Ureter (tissue), 1 donor: ENCODE measurements at places on chromosomes 12 and 14.
A peak's percentile ranks its signal among the peaks of the same experiment; 100 is the strongest.

- no peak for DNase-seq
Measured at GRCh38 chr12:54959291-54960018, 25.1 kb downstream of the TESPA1 start.

GRCh38 chr12:71218616-71219015 lies 60.8 kb upstream of the TSPAN8 start:
- no peak for DNase-seq

DNA sequence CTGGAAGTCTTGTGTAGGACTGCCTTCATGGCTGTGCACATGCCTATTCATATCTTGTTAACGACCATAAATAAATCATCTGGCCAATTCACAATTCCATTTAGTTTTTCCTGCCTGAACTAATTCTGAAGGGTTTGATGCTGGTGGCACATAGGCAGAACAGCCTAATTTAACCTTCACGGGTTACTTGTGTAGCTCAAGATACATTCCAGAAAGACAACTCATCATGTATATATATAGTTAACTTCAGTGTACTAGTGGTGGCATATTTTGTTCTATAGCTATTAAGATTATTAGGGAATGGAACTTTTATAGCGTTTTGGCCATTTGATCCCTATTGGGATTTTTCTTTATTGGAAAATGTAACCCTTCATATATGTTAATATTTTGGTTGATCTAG lies 31.4 kb downstream of the CFAP54 start:
- no peak for DNase-seq

GRCh38 chr12:24954261-24954660 lies 5.4 kb upstream of the BCAT1 start:
- DNase-seq = no peak

DNA sequence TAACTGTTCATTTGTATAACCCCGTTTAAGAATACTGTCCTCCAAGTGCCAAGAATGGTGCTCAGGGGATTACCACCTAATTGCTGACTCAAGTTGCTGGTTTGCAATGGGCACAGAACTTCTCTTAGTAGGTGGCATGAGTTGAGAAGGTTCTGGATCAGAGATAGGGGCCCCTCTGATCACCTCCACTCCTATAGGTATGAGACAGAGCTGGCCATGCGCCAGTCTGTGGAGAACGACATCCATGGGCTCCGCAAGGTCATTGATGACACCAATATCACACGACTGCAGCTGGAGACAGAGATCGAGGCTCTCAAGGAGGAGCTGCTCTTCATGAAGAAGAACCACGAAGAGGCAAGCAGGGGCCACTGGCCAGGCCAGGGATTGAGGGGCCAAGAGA lies 1.6 kb downstream of the KRT18 start:
- no peak for DNase-seq

DNA sequence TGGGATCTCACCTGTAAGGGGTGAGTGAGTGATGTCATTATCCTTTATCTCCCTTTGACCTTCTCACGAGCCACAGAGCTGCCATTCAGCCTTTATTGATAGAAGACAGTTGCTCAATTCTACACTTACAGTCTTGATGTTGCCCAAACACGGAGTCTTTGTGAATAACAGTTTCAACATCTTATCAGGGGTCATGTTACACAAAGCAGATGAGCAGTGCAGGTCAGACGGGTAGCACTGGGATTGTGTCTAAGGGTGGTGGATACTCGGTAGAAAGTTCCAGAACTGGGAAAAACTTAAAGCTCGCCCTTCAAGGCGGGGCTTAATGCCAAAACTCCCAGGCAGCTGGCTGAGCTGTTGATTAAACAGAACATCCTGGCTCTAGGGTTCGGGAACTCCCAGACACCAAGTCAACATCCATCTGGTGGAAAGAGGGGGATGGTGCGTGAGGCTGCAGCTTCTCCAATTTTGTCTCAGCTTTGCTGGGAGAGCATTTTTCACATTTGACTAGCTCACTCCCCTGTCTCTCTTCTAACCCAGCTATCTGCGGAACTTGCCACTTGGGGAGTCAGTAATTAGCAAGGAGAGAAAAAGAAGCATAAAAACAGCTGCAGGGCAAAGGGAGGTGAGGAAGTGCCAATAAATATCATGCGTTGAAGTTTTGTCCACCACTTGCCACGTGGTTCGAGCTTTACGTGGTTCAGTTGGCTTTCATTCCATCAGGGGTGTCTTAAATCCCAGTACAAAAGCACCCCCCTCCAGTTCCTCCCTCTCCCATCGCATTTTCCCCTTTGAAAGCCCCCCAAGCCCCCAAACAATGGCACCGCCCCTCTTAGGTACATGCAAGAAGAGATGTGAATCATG lies 31.0 kb downstream of the FOXN4 start:
- DNase-seq = no peak

GRCh38 chr14:100570726-100571454 lies 16.3 kb downstream of the BEGAIN start:
- no peak for DNase-seq

DNA sequence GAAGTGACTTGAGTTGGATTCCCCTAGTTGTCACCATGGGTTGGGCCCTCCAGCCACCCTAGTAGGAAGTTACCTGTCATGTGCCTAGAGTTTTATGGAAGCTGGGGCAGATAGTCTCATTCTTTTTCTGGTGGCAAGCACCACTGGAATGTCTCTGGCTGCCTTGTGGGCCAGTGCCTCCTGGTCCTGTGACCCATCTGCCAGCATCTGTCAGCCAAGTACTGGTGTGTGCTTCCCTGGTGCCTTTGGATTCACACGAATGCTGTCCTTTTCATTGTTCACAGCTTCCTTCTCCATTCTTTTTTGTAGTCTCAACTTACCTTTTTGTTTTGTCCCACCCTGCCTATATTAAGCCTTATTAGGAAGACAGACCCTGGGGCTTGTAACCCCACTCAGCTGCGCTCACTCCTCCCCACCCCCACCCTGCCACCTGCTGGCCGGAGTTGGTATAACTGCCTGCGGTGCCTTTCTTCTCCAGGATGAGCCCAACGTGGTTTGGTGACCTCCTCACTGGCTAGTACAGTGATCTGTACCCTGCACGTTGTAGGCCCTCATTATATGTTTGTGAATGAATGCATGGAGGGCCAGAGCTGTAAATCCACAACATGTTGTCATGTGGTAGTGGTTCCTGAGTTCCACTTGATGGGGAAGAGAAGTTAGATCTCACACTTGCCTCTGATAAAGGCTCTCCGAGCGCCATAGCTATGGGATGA lies 125.7 kb downstream of the TSPAN9 start:
- DNase-seq = no peak

DNA sequence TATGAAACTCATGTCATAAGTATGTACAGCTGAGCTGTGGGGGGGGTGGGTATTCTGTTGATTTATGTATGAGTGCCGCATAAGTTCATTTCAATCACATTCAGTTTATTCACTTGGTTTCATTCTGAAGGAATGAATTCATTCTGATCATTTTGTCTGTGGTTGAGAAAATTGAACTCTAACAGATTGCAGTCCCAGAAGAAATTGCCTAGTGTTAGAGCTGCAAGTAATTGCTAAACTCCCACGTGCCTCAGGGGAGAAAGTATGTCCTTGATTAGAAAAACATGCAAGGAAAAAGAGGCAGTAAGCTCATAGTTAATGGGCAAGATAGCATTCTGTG lies 442.4 kb upstream of the MGAT4C start:
- DNase-seq = no peak

DNA sequence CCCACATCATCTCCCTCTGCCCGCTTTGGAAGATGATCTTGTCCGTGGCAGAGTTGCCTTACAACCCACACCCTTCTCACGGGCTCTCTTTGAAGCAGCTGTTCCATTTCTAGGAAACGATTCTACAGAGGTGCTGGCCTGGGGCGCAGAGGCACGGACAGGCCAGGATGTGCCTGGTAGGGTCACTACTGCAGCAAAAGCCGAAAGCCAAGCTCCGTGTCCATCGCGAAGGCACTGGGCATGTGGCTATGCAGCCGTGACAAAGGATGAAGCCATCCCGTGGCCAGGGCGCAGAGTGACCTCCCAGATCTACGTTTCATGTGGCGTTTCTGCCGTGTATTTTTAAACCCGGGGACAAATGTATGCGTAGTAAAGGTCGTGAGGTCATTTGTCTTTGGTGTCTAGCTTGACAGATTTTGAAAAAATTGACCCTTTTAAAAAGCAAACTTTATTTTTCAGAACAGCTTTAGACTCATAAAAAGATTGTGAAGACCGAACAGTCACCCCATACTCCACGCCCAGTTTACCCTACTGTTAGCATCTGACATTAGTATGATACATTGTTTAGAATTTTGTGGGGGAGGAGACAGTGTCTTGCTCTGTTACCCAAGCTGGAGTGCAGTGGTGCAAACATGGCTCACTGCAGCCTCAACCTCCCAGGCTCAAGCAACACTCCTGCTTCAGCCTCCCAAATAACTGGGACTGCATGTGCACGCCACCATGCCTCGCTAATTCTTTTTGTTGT lies 40.4 kb upstream of the NCOR2 start:
- DNase-seq = no peak

DNA sequence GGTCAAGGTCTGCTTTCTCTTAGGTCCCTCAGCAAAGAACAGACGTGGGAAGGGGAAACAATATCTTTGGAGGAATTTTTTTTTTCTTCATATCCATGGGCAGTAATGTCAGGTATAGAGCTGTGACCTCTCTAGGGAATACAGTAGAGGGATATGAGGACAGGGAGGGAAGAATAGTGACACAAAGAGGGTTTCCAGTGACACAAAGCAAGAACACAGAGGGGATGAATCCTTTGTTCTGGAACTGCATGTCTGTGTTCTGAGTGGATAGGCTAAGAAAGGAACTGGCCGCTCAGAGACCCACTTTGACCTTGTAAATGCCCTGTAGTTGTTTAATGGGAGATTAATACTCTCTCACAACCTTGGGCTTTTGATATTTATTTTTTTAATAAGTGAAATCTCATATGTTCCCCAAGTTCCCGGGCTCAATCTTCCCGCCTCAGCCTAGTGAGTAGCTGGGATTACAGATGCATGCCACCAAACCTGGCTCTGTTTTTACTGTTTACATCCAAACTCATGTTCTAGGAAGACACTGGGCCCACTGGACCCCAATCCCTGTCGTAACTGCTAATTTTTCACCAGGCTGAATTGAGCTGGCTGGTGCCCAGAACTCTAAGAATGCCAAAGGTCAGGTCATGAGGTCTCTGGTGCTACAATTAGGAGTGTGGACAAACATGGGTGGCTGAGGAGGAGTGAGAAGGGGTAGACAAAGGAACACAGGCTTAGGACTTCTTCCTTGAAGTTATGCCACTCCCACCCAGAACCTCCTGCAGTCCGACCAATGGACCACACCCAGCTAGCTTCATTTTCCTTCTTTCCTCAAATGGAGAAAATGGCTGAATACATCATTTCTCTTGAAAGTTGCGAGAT lies 9.1 kb upstream of the PLEKHH1 start:
- no peak for DNase-seq

DNA sequence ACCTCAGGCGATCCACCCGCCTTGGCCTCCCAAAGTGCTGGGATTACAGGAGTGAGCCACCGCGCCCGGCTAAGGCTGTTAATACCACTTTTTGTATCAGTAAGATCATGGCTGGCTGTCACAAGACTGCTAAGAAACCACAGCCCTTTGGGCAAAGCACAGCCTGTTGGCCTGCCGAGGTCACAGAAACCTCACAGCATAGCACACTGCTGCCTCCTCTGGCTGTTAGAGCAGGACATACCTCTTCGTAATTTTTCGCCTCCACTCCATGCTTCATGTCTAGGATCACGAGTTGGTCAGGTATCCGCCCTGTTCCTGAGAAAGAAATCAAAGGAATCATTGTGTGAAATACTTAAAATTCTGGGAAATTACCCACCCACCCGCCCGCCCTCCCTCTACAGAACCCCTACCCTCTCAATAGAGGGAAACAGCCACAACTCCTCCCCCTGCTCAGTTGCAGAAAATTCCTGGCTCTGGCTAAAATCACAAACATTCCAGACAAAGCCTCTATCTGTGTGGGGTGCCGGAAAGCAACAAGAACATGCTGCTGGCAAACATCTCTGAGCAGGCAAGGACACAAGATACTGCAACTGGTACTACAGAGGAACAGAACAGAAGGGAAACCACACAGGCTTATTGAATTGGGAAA lies 20.7 kb upstream of the NEK9 start:
- peak; percentile 50 for DNase-seq

GRCh38 chr14:58085877-58086276 lies 66.1 kb downstream of the ARMH4 start:
- no peak for DNase-seq

DNA sequence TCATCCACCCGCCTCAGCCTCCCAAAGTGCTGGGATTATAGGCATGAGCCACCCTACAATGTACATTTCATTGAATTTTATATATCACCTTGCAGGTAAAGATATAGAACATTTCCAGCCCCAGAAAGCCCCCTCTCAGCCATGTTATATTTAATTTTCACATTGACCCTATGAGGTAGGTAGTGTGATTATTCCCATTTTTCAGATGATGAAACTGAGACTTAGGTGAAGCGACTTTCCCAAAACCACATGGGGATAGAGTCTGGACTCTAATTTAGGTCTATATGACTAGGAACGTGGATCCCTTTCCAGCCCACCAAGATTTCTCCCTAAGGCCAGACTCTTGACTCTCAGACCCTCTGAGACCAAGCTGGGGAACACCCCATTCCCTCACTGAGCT lies 15.7 kb upstream of the POP5 start:
- DNase-seq = no peak

GRCh38 chr12:63250486-63250885 lies 99.5 kb upstream of the AVPR1A start:
- DNase-seq = no peak

DNA sequence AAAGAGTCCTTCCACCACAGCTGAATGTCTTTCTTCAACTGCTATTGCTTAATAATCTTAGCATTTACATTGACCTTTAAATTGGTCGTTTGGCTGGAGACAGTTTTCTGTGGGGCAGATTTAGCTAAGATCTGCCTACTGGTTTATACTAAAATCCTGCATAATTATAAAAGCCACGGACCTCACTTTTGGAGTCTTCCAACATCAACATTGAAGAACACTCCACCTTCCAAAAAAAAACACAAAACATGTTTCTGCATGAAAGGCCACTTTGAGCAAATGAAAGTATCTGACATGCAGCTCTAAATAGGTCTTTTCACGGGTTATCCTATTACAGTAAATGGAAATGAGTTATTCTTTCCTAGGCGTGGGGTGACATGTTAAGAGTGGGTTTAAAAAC lies 57.0 kb upstream of the KRR1 start:
- DNase-seq = no peak

DNA sequence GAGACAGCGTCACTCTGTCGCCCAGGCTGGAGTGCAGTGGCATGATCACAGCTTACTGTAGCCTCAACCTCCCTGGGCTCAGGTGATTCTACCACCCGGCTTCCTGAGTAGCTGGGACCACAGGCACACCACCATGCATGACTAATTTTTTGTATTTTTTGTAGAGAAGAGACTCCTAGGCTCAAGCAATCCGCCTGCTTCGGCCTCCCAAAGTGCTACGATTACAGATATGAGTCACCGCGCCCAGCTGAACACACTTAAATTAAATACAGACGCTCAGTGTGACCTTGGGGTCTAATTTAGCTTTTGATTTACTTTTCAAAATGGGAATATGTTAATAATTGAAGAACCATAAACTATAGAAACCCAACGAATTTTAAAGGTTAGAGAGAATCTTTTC lies 77.2 kb downstream of the C2CD5 start:
- DNase-seq = no peak
